ENCODE measurements at places on chromosomes 2 and 18.
A peak's percentile ranks its signal among the peaks of the same experiment; 100 is the strongest.

GRCh38 chr18:79947881-79948610, 3.4 kb downstream of the SLC66A2 start:
- DNase-seq = no peak

DNA sequence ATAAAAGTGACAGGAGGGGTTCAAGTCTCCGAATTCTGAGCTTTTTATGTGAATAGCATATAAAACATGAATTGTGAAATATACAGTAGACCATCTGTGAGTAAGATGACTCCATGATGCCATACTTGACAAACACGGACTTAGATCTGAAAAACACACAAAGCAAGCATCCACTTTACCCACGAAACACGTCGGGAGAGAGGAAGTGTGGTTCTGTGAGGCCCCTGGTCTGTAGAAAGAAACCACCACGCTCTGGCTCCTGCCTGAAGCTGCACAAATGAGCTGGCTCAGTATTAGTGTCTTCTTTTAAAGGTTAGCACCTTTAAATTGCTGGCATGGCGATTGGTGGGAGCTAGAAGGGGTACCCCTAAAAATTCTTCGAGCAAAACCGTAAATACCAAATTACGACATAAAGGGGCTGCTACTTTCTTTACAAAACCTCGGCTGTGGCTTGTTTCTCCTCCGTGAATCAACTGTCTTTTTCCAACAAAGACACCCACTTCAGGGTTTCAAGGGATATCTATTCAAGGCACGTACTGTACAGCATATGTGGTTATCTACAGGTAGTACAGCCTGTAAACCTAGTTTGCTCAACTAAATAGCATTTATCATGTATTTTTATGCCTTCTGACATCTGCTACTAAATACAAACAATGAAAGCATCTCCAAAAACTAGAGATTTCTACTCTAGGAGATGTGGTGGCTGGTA, 70.9 kb downstream of the AFF3 start:
- no peak for DNase-seq

- no peak for DNase-seq
These were observed 2.9 kb upstream of the MAB21L4 start for GRCh38 chr2:240898731-240899467.

DNA sequence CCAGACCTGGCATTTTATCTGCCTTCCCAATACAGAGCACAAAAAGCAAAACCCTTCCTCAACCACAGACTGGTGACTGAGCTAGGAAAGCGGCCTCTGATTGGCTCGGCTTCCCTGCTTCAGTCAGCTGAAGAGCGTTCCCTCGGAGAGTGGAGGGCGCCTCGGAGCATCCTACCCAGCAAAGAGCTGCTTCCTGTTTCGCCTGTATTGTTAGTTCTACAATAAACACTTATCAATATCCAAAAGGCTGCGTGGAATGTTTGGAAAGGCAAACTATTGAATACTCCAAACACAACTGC, 125.0 kb downstream of the CACNB4 start:
- DNase-seq = peak; percentile 57

DNA sequence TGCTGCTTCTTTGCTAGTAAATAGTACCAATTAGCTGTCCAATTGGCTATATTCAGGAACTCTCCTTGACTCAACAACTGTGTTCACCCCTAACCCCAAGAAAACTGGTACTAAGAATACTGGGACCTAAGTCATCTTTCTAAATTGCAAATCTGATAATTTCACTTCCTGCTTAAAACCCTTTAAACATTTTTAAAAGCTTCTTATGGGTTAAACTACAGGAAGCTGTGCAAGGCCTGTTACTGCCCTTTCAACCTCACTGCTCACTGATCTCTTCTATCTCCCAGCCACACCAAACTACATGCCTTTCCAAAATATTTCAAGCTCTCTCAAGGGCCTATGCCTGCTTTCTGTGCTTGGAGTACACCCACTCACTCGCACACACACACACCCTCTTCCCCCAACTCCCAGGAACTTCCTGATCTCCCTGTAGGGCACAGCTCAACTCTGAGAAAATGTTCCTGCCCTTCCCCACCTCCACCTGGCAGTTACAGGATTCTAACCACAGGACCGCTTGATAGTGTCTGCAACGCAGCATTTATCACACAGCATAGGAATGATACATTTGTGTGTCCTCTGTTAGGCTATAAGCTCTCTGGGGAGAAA, 6.7 kb downstream of the LMAN1 start:
- DNase-seq = no peak

Measured in anterior cingulate cortex (tissue), 58 donors.